ENCODE measurements at places on chromosomes 1 and 21. TPM values are rescaled to one million over a fixed set of nuclear protein-coding genes. Genes with fewer than 3 reads are reported as not detected.
A peak's percentile ranks its signal among the peaks of the same experiment; 100 is the strongest.

Gene THEM5
- total RNA-seq = not detected

Gene ALX3
- not detected for total RNA-seq

Gene MX2
- total RNA-seq = not detected

Gene F5
- total RNA-seq = not detected

Gene ADGRB2
- total RNA-seq = 2.5 TPM

Gene LCE2B
- total RNA-seq = not detected

Gene GJA8
- total RNA-seq = not detected

Gene TMCO4
- total RNA-seq = 16.2 TPM

Gene CYYR1
- 3.0 TPM for total RNA-seq

Gene ANKRD35
- total RNA-seq = 0.66 TPM

Gene LDLRAD1
- total RNA-seq = not detected

Gene STIL
- 8.0 TPM for total RNA-seq

Gene TMEM54
- total RNA-seq = 35.5 TPM

Gene SLC19A2
- total RNA-seq = 6.3 TPM

Gene CLEC20A
- not detected for total RNA-seq

GRCh38 chr1:116874733-116875249, 34.9 kb upstream of the PTGFRN start:
- DNase-seq = no peak

GRCh38 chr21:38669186-38669585, 136.5 kb upstream of the ETS2 start:
- peak; percentile 20 for DNase-seq

DNA sequence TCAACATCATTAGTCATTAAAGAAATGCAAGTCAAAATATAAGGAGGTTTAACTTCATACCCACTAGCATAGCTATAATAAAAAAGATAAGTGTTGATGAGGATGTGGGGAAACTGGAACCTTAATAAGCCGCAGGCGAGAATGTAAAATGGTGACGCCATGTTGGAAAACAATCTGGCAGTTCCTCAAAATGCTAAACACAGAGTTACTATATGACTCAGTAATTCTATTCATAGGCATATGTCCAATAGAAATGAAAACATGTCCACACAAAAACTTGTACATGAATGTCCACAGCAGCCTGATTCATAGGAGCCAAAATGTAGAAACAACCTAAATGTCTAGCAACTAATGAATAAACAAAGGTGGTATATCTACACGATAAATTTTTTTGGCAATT, 23.2 kb downstream of the DDX59 start:
- peak; percentile 34 for DNase-seq

DNA sequence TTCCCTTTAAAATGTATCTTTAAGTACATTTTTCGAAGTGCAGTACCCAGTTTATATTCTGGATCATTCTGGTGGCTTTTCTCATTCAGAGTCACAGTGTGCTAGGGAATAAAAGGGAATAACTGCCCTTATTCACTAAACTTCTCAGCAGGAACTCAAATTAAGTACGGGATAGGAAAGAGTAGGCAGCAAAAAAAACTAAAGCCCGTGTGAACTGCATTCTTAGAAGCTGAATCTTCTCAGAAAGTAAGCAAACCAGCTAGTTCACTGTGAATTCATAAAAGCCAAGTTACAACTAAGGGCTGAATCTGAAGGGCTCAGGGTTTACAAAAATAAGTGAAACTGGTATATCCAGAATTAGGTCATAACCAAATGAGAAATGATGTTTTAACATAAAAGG, 22.0 kb downstream of the PRPF38A start:
- peak; percentile 31 for DNase-seq

DNA sequence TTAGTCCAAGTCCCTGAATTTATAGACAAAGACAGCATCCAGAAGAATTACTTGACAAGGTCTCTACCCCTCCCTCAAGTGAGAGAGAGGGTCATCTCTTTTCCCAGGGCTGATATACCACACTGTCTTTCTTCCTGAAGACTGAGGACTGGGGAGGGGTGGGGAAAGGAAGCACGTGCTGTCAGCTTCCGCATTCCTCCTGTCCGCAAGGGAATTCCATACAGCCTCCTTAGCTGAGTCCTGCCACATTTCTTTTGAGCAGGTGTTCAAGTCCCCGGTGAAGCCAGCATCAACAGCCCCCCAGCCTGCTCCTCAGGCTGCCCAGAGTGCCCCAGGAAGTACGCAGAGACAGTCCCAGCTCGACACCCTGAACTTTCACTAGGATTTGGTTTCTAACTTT, 34.2 kb downstream of the PCAT6 start:
- DNase-seq = no peak

DNA sequence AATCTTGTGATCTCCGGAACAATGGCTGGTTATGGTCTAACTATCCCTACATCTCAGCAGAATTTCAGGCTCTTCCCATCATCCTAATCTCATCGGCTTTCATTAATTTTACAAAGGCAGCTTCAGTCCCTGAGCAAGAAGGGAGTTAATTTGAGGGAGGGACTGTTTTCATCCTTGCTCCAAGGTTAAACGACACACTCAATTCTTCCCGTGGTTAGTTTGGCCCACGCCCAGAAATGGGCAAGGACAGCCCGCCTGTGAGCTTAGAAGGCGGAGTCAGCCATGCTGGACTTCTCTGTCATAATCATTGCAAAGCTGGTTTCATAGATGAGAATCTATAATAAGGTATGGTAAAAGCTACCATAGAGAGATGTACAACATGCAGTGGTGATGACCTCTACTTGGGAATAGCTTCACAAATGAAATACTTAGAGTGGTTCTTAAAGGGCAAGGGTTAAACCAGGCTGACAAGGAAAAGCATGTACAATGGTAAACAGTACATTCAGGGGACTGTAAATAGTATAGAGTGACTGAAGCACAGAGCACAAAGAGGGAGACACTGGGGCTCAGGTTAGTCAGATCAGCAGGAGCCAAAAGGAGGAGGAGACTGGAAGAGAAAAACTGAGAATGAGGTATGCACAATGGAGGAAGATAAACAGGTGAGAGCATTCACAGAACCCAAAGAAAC, 108.8 kb downstream of the SMYD3 start:
- DNase-seq = no peak

- no peak for DNase-seq
Measured at GRCh38 chr1:228349701-228350171, 56.9 kb downstream of the TRIM11 start.

GRCh38 chr1:3922201-3922725, 22.2 kb upstream of the C1orf174 start:
- DNase-seq = no peak

DNA sequence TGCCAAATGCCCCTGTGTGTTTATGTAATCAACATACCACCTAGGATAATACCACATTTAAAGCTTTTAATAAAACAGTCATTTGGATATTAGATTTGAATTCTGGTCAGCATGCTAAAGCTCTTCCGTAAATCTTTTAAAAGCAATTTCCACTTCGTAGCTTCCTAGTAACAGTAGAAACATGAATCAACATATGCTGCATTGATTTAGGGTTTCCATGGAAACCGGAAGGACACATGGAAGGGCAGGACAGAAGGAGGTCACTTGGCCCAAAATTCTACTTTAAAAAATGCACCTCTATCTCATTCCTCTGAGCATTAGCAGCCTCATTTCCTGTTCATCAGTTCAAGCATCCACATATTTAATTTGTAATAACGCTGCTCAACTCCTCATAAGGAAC, 8.1 kb downstream of the RGS8 start:
- DNase-seq = no peak

- no peak for DNase-seq
Measured at GRCh38 chr1:230145505-230145899, 78.5 kb downstream of the GALNT2 start.

DNA sequence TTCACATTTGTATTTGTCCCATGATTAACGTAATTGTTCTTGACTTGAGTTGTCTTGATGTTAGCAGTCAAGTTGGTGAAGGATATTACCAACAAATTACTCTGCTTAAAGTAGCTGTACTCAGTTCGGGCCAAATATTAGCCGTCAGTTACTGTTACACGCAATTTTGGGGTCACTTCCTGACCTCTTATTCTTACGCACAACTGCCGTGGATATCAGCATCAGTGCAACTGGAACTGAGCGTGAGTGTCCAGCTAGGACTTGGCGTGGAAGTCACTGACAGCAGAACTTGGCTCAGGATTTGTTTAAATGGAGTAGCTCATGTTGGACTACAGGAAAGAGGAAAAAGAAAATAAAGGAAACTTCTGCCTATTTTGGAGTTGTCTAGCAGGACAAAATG, 56.4 kb downstream of the ADAMTS1 start:
- DNase-seq = no peak

GRCh38 chr1:62876535-62876934, 92.6 kb downstream of the ATG4C start:
- DNase-seq = no peak

- DNase-seq = no peak
Measured at GRCh38 chr21:43740497-43741156, 21.7 kb downstream of the PDXK start.

- DNase-seq = no peak
Measured at GRCh38 chr1:18536356-18536755, 55.6 kb downstream of the KLHDC7A start.

DNA sequence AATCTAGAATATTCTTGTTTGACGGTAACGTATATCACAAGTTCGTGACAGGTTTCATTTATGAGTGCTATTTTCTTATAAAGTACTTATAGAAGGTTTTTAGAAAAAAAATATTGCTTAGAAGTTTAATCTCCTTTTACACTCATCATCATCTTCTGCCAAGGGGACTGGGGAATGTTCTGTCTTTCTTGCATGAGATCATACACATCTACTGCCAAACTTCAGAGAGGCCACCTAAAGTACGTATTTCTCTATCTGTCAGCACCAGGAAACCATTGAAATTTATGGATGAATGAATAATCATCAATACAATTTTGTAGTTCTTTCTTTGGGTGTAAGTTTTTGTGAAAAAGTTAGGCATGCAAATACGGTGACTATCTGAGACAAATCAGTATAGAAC, 245.8 kb downstream of the SPATA17 start:
- no peak for DNase-seq

GRCh38 chr1:17319561-17320350, 11.8 kb downstream of the PADI4 start:
- no peak for DNase-seq

DNA sequence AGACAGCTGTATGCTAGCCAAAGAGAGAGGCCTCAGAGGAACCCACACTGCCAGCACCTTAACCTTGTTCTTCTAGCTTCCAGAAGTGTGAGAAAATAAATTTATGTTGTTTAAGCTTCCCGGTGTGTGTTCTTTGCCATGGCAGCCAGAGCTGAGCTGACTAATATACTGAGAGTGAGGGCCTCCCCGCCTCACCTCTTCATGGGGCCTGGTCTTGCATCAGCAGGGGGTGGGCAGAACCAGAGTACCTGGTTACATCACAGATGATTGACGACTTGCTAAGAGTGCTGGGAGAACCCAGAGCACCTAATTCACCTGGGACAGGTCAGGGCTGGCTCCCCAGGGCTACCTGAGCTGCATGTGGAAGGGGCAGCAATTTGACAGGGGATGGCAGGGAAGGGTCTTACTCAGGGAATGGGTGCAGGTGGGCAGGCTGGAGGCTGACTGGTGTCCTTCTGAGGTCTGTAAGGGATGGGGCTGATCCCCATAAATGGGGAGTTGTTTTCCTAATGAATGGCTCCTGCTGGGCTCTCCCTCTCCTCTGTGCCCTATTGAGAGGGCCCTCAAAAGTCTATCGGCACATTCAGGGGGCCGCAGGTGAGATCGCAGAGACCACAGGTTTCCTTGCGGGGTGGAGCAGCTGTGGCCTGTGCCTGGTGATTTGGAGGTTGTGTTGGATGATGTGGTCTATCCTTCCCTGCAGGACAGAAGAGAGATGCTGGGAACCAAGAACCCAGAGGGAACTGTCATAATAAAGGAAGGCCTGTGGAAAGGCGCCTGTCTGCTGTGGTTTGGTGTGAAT, 60.6 kb upstream of the ETV3 start:
- peak; percentile 72 for DNase-seq

- DNase-seq = peak; percentile 75
Measured at GRCh38 chr1:84836145-84836544, 56.9 kb downstream of the LPAR3 start.

GRCh38 chr1:48066936-48067335, 69.8 kb upstream of the TRABD2B start:
- no peak for DNase-seq

DNA sequence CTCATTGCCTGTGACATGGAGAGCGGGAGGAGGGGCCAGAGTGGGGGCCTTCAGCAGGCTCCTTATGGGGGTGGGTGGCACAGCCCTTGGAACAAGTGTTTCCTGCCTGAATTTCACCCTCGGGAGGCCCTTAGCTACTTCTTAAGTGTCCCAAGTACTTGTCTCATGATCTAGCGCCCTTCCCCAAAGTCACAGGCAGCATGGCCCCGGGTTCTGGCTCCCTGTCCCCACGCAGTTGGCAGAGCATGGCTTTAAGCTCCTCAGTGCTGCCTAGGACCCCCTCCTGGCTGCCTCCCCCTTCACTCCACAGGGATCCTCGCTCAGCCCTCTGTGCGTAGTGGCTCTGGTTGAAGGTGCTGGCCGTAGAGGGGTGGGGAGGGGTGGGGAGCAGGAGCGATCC, 197.2 kb downstream of the CAMTA1 start:
- no peak for DNase-seq

DNA sequence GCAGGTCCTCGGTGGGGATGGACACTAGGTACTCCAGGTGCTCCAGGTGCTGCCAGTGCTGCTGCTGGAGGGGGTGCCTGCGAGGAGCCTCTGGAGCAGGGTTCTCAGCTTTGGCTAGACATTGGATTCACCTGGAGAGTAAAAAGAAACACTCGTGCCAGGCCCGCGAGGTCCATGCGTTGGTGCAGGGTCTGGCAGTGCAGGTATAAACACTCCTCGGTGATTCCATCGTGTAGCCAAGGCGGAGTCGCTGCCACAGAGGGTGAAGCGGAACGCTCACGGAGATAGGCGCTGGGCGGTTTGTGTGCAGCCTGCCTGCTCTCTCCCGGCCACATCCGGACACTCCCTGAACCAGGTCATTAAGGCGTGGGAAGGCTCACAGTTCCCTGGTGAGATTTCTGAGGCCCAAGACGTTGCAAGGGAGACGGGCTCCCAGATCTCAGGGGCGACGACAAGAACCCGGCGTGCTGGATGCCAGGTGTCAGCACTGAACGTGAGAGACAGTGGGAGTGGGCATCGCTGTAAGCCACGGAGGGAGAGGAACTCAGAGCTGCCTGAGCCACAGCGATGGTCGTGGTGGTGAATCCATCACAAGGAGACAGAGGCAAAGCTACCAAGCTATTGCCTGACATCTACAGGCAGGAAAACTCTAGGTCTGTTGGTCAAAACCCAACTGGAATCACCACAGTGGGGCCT, 17.2 kb upstream of the SUMO3 start:
- no peak for DNase-seq

GRCh38 chr1:111195002-111195684, 5.3 kb downstream of the DENND2D start:
- no peak for DNase-seq

DNA sequence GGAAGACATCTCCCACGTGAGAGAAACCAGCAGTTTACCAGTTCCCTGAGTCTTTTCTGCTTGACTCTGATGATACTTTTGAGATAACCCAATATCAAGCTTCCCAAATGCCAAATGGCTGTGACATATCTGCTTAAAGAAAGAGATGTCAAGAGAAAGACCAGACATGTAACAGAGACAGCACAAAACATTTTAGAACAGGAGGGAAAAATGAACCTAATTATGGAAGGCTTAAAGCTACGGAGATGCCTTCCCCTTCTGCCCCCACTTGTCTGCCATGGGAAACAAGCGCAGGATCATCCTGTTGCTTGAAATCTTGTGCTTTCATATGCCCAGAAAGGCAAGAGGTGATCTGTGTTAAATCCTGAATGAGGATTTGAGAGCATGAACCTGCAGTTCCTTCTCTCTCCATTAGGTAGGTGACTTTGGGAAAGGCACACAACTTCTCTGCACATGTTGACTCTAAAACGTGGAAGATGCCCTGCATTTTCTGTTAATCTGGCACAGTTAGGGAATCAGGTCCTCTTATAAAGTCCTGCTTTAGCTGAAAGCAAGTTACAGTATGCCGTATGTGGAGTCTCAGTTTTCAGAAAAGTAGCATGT, 46.7 kb upstream of the MTR start:
- no peak for DNase-seq
